ENCODE measurements at places on chromosomes 11 and 22.
A peak's percentile ranks its signal among the peaks of the same experiment; 100 is the strongest.

DNA sequence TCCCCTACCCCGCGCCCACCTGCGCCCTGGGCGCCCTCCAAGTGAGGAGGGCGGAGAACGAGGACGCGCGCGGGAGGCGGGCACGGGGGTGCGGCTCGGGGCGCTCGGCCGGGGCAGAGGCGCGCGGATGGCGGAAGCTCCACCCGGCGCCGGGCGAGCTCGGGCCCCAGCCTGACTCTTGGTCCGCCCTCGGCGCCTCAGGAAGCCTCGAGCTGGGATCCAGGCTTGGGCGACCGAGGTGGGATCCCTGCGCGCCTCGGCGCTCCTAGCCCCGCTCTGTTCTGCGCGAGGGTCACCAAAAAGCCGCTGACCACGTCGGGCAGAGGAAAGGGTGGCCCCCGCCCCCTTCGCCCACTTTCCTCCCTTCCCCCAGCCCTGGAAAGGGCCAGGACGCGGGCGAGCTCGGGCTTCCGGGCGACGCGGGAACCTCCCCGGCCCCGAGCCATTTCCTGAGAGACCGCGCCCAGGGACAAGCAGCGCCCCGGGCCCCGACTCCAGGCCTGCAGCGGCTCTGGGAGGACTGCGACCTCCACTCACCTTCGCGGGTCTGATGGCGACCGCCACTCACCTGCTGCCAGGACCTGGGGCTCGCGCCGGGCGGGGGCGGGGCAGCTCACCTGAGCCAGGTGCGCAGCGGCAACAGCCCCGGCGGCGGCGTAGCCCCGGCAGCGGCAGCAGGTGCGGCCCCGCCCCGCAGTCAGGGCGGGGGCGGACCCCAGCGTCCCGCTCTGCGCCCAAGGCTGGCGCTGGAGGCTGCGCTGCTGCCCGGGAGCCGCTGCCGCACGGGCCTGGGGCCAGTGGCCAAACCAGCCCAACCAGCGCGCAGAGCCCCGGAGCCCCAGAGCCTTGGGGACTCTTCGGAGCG, 2.2 kb upstream of the SIGIRR start:
- peak; percentile 77 for DNase-seq

GRCh38 chr11:24805671-24806070, 308.8 kb downstream of the LUZP2 start:
- no peak for DNase-seq

- DNase-seq, result no peak
Measured at GRCh38 chr11:69801513-69802335, 17.5 kb downstream of the FGF3 start.

GRCh38 chr11:95132956-95133355, 43.3 kb downstream of the ENDOD1 start:
- no peak for DNase-seq

DNA sequence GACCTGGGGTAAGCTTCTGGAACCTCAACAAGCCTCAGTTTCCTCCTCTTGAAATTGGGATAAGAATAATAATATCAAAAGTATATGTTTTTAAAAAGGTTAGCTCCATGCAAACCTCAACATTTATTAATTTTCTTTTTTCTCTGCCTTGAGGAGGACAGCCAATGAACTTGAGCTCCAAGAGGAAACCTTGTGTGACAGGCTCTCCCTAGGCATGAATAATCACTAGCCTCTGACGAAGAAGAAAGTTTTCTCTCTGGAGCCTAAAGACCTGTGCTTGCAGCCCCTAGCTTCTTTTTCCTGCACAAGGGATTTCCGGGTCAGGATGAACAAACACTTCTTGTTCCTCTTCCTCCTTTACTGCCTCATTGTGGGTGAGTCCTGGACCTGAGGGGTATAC, at the start of gene PATE3:
TSS of gene PATE3 (plus strand) at position 301 of the 400 bp plus-strand sequence. CDS start at position 326, 25 bp downstream.
- DNase-seq, result no peak

- no peak for DNase-seq
Measured at GRCh38 chr11:64073542-64073941, 37.8 kb downstream of the FLRT1 start.
